ENCODE measurements at places on chromosomes 3 and 15.

DNA sequence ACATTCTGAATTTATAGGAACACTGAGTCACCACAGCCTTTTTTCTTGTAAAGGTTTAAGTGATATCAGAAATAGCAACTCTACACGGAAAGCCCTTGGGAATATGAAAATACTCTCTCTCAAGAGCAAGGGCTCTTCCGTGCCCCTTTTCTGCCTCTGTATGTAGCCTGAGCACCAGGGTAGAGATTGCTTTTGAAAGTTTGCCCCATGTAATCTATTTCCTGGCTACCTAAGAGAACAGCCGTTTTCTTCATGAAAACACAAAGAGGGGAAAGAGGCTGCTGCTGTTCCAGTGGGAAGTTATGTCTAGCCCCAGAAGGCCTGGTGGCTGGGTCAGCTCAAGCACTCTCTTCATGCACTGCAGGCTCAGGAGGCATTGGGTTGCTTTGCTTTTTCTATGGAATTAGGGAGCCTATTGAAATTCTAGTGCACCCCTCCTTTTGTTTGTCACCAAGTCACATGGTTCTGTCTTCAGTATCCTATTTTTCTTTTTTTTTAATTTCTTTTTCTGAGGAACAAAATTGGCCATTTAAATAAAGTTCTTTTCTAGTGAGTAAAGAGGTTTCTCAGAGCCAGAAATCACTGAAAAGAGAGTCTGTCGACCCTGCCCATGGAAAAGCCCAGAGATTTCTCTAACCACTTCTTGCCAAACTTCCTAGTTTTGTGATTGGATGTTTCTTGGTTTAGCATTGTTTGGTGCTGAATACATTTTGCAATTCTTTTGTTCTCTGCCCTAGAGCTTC is 39.5 kb downstream of the TIGIT start:
- DNase-seq = no peak

DNA sequence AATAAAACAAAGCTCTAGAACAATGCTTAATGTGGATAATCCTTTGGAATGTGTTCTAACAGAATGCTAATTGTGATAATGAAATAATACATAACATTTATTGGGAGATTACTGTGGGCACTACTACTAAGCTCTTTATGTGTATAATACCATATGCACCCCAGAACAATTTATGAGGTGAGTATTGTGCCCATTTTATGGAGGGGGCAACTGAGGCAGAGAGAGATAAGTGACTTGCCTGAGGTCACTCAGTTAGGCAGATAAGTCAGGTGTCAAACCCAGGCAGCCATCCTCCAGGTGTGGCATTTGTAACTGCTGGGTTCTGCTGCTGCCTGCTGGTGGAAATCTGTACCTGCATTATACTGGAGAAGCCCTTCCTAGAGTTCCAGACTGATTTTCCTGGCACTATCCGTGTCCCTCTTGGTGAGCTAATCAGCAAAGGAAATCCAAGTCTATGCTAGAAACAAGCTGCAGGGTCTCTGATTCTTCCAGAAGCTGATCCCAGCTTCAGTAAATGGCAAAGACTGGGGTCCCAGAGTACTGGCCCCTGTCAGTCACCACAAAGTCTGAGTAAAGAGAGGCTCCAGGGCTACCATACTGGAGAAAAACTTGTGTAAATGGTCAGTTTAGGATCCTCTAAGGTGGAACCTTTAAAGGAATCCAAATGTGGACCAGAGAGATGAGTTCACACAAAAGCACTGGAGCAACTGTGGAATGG is 22.6 kb upstream of the RBP1 start:
- no peak for DNase-seq

DNA sequence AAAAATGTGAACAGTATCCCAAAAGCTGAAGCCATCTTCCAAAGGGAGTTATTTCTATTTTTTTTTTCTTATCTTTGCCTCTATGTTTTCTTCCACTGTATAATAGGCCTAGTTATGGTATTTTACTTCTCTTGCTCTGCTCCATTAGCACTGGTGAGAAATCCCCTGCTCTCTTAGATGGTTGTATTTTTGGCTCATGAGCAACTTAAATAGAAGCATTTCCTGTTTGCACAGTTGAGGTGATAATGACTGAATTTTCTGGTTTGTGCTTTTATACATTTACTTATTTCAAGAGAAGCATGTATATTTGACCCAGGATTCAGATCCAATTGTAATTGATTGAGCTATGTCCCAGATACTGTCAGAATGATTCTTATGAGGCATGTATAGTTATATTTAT is 61.6 kb upstream of the CD200R1L start:
- no peak for DNase-seq

GRCh38 chr3:24229468-24230221 is 265.0 kb downstream of the THRB start:
- DNase-seq = no peak

DNA sequence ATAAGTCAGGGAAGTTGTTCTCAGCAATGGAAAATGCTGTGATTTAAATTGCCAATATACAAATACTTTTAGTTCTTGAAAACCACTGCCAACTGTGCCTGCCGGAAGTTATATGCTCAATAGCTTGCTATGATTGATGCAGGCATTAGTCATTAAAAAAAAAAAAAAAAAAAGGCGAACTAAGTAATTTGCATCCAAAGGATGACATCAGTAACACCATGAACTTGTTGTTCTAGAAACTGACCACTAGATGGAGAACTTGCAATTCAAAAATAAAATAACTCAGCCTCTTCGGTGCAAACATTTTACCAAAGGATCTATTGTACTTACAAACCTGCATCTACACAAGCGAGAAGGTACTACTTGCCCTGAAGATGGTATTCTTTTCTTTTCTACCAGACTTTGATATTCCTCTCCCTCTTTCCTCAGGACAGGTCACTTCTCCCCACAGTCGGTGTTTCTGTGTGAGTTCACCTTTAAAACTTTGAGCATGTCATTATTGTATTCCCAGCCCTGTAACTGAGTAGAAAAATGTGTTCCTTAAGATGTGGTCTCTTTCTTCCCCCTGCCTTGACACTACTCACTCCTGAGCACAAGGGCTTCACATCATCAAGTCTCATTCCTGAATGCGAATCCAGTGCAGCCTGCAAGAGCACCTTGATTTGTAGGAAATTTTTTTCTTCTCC is 115.0 kb upstream of the VEPH1 start:
- DNase-seq = peak; percentile 26

GRCh38 chr3:102036017-102036416 is 186.7 kb downstream of the NFKBIZ start:
- no peak for DNase-seq

- DNase-seq = no peak
Observed at GRCh38 chr3:48634661-48635221, 520 bp downstream of the SLC26A6 start.

GRCh38 chr15:66986951-66987350 is 78.5 kb upstream of the SMAD3 start:
- DNase-seq = no peak

GRCh38 chr15:38474155-38474757 is 20.3 kb downstream of the FAM98B start:
- DNase-seq = peak; percentile 66

DNA sequence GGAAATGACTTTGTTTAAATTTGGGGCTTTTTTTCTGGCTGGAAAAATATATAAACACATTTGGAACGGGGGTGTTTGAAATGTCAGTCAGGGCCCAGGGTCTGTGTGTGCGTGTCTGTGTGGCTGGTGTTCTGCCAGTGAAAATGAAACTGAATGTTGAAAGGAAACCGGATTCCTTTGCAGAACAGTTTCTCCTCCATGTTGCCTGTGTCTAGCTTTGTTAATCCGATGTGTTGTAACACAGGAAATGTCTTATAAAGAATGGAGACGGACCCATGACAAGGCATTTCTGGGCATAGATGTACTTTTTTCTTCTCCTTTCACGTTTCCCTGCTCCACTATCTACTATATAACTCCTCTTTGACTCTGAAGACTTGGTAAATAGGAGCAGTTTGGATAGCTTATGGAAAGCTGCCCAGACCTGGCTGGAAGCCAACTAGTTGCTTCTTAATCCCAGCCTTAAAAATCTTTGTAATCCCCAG is 2.8 kb downstream of the SQOR start:
- peak; percentile 77 for DNase-seq

- no peak for DNase-seq
Observed at GRCh38 chr3:181718369-181718768, 6.6 kb downstream of the SOX2 start.

DNA sequence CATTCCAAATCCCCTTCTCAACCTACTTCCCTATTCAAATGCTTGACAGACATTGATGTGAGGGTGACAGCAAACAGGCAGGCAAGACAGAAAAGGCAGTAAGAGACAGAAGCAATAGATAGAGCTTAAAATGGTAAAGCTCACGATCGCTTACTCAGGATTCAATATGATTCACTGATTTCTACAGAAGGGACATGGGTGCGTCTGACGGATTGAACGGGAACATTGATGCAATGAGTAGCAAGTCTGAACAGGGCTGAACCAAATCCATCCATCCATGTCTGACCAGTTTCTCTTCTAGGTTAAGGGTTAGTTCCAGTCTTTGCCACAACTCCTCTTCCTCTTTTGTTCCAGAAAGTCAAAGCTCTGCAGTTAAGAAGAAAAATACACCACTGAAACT is 35.1 kb downstream of the P2RY1 start:
- no peak for DNase-seq

DNA sequence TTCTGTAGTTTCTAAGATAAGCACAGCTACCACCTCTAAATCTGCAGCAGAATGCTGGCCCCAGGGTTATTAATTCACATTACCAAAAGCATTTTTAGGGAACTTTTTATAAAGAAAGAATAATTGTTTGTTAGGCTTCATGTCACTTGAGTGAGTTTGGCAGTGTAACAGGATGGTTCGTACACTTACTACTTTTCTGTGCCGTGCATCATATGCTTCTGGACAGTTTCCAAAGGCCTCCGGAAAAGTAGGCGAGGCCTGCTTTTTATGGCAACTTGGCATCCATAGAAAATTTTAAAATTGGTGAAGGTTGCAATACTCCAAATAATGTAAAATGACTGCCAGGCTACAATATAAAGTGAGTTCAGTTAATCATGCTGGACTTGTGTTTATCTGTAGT is 30.0 kb downstream of the NIPA2 start:
- no peak for DNase-seq

GRCh38 chr3:101179637-101180036 is 140.7 kb downstream of the IMPG2 start:
- no peak for DNase-seq

- DNase-seq = no peak
Observed at GRCh38 chr3:108998436-108998835, 44.8 kb upstream of the GUCA1C start.

DNA sequence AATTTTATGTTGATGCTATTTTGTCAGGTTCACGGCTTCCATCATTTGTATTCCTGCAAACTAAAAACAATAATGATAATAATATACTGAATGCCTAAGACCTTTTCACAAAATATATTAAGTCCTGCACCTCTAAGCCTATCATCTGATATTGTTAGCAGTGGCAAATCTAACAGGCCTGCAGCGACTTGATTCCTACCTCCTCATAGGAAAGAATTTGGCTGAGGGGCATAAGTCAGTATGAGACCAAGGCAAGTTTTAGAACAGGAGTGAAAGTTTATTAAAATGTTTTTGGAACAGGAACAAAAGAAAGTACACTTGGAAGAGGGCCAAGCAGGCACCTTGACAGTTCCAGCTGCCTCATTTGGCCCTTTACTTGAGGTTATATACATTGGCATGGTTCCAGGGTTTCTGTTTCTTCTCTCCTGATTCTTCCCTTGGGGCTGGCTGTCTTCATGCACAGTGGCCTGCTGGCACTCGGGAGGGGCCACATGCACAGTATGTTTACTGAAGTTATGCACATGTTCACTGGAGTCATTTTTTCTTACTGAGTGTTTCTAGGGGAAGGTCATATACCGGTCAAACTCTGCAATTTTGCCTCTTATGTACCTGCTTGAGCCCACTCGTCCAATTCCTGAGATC is 418.1 kb downstream of the EPHA6 start:
- no peak for DNase-seq

DNA sequence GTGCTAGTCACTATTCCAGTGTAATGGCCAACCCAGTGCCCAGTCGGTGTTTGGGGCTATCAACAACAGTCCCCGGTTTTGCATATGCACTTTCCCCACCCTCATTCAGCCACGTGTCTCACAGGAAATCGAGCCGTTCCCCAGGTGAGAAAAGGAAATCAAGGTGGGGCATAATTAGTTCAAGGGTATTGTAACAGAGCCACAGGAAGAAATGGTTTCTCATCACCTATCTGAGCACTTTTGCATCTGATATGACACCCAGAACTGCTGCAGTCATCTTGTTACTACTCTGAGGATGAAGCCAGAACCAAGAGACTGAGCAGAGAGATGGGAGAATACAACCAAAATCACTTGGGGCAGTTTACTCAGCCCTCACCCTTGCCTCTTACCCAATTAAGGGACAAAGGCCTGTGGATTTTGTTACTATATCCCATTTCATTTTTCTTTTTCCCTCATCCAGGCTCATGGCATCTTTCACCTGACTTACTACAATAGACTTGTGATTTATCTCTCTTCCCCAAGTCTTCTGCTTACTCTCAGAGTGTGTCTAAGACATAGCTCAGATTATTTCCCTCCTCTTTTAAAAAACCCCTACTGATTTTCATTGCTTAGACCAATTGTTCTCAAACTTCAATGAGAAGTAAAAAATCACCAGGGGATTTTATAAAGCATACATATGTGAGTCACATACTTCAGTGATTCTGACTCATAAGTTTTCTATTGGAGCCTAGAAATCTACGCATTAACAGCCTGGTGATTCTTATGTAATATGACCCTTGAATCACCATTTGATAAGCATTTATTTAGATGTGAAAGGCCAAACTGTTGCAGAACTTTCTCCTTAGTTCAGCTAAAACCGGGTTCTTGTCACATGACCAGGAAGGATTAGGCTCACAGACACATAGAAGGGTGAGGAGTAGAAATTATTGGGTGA is 40.5 kb downstream of the TRAT1 start:
- peak; percentile 21 for DNase-seq

DNA sequence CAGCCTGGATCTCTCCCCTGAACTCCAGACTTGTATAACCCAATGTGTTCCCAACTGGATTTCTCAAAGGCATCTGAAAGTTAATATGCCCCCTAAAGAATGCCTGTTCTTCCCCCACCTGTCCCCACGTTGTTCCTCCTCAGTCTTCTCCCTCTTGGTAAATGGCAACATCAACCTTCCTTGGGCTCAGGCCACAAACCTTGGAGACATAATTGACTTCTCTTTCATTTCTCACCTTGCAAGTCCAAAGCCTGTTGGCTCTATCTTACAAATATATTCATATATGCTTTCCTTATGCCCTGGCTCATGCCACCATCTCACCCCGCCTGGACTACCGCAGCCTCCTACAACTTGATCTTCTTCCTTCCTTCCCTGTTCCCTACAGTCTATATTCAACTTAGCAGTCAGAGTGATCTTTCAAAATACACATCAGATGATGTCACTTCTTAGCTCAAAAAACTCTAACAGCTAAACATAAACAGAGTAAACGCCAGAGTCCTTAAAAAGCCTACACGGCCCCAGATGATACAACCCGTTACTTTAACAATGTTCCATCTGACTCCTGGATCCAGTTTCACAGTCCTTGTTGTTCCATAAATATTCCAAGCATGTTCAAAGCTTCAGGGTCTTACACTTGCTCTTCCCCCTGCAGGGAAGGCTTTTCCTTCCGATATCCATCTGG is 66.2 kb downstream of the ETV5 start:
- no peak for DNase-seq

Data from central memory CD4-positive, alpha-beta T cell (primary cell).